ENCODE measurements at places on chromosomes 16 and 17. TPM values are rescaled to one million over a fixed set of nuclear protein-coding genes. Genes with fewer than 3 reads are reported as not detected.

- no peak for DNase-seq
Observed at GRCh38 chr16:2821487-2822157, 4.6 kb downstream of the PRSS21 start.

DNA sequence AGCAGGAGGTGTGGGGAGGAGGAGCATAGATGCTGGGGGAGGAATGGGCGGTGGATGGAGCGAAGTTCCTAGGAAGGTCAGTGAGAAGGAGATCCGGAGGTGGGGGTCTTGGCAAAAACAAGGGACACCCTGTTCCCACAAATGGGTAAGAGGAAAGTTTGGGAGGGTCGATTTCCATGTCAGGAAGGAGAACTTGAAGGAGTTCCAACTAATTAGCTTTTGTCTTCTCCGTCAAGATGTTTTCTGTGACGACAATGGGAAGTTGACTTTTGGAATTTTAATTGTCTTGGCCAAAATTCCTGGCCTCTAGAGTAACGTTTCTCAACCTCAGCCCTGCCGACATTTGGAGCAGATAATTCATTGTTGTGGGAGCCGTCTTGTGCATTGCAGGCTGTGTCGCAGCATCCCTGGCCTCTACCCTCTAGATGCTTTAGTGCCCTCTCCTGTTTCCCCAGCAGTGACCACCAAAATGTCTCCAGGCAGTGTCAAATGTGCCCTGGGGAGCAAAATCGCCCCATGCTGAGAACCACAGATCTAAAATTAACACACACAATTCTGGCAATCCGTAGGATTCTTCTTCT, 97.1 kb downstream of the PITPNC1 start:
- no peak for DNase-seq

DNA sequence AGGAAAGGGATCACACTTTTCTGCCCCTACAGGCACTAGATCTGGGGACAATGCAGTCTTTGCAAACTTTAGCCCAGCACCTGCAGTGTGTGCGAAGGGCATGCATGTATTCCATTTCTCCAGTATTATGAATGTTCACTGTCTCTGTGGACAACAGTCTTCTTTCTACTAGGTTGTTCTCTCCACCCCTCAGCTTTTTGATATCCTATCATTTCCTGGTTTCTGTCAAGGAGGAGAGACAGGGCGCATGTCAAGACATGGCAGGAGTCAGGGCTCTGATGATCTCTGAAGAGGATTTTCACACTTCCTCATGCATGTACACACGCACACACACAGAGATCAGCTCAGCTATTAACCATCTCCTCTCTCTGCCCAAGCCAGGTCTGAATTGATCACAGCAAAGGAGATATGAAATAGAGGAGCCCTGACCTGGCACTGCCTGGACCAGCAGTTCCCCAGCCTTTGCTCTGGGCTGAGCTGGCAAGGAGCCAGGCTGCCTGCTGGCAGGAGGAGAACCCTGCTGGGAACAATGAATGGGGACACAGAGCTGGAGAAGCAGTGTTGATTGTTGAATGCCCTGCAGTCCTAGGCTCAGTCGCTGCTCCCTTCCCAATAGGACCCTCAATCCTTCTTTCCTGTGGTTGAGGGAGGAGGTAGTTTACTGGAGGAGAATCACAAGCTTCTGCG, 2.6 kb downstream of the GPR179 start:
- DNase-seq: no peak

- no peak for DNase-seq
Observed at GRCh38 chr17:43384476-43384862, 14.3 kb upstream of the ARL4D start.

DNA sequence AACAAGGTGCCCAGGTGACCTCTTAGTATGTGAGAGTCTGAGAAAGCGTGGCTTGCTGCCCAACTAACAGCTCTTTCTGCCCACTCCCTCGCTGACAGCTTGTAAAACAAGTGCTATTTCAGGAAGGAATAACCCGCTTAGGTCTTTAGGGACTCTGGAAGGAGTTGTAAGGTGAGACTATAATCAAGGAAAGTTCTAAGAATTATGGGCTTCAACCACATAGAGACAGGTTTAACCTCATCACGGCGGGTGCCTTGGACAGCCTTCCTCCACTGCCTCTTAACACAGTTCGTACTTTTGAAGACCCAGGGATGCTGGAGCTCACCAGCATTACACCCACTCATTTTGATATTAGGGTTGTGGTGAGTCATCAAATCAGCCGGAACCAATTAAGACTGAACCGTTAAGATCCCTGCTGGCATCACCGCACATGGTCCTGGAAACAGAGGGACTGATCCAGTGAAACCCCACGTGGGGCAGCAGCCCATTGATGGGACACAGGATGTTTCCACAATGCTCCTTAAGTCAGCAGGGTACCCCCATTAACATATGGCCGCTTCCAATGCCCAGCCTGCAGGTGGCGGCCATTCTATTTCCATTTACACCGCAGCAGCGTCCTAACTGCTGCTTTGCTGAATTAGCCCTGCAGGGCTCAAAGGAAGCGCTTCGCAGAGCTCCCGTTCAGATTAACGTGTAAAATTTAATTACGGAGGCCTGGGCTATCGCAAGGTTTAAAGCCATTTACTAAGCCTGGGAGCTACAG, 176.6 kb upstream of the SDK2 start:
- peak; percentile 33 for DNase-seq

DNA sequence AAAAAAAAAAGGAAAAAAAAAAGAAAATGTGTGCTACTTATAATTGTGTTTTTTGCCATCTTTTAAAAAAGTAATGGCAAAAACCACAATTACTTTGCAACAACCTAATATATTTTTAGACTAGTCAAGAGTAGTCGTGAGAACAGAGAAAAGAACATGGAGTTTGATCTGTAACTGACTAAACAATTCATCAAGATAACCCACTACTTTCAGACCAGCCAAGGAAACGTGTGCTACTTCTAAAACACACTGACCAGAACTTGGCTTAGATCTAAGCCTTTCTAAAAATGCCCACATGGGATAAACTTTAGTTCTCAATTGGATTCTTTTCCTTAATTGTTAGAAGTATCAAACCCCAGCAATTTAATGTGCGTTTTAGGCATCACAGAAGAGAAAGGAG, 616 bp downstream of the PECAM1 start:
- no peak for DNase-seq

DNA sequence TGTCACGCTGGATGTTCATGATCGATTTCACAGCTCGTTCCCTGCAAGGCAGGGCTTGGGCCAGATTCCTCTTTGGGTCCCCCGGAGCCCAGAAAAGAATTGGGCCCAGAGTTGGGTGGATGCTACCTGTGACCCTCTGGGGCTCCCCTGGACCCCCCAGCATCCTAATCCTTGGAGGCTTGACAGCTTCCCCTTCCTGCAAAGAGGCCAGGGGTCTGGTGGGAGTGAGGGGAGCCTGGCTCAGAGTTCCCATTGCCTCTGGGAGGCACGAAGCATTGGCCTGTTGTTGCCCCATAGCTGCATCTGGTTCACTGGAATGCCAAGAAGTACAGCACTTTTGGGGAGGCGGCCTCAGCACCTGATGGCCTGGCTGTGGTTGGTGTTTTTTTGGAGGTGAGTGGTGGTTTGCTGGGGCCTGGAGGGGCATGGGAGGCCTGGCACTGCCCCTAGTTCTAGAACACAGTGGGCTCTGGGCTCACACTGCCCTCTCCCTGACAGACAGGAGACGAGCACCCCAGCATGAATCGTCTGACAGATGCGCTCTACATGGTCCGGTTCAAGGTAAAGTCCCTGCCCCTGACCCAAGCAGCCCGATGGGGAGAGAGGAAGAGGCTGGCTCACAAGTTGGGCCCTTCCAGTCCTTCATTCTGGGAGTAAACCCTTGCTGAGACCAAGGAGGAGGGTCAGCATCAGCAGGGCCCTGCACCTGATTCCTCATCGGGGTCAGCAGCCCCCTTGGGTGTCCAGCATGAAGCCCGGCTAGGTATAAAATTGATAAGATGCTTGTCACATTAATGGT, 7.2 kb downstream of the CA7 start:
- no peak for DNase-seq

- no peak for DNase-seq
Observed at GRCh38 chr16:19432429-19432828, 14.7 kb downstream of the TMC5 start.

The GP1BA gene
- total RNA-seq: 0.47 TPM

DNA sequence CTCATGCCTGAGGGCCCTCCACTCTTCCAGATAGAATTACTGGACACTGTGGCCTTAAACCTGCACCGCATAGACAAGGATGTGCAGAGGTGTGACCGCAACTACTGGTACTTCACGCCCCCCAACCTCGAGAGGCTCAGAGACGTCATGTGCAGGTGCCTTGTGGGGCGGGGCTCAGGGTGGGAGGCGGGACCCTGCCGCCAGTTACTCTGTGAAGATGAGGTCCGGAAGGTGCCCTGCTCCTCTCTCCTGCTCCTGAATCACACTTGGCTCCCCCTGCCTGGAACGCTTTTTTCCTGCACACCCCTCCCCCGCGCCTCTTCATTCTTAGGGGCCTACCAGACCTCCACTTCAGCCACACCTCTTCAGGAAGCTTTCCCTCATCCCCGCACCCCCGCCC, 24.8 kb downstream of the MNT start:
- no peak for DNase-seq

- DNase-seq: no peak
Observed at GRCh38 chr16:57507136-57508034, 21.1 kb upstream of the DOK4 start.

- DNase-seq: no peak
Observed at GRCh38 chr16:54447576-54448440, 161.2 kb upstream of the IRX3 start.

The CCL4L2 gene
- not detected for total RNA-seq

- no peak for DNase-seq
Observed at GRCh38 chr16:81830845-81831540, 51.9 kb downstream of the PLCG2 start.

The SYCE1L gene
- 12.8 TPM for total RNA-seq

The HSF5 gene
- total RNA-seq: 0.10 TPM
